H4 (cell line): ENCODE measurements at places on chromosomes 2 and 18.

DNA sequence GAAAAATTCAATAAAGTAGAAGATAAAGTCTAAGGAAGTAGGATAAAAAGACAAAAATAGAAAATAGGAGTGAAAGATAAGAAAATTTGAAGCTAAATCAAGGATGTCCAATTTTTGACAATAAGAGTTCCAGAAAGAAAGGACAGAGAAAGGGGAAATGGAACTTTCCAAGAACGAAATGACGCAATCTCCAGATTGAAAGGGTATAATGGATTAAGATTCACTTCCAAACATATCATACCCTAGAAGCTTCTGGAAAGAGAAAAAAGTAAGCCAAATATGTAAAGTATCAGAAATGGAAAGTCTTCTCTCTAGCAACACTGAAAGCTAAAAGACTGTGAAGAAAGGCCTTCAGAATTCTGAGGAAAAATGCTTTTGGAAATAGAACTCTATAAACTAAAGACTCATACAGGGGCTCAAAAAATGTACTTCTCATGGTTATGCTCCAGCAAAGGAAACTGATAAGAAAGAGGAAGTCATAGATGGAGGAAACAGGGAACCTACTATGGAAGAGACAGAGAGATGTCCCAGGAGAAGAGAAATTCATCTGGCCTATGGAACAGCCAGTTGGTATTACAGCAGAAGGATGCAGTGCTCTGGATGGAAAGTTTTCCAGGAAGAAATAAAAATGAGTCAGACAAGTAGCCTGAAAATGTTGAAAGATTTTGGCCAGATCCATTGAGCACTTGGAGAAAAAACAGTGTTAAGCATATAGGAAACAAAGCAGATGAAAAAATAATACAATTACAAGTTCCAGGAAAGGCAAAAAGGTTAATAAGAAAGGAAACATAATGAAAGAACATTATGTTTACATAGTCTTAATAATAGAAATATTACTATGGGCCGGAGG is 20.1 kb downstream of the CASP8 start:
- DNase-seq, result no peak

DNA sequence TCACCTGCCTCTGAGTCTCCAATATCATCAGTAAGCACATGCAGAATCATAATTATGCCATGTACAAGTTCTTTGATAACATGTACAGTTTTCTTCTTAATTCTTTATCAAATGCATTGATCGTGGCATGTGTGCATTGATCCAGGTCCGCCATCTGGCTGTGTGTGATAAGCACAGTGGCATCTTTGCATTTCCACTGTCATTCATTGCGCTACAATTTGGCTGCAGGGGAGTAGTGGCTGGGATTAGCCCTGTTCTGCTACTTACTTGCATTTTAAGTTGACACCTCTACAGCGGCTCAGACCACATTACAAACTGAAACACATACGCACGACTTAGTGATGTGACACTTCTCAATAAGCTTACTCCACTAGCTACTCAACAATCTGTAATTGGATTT is 83.6 kb upstream of the OTX1 start:
- no peak for DNase-seq

- DNase-seq, result no peak
These were observed 576.5 kb downstream of the EPHA4 start for GRCh38 chr2:220995581-220995980.

- no peak for DNase-seq
These were observed 82.8 kb upstream of the CDCA7 start for GRCh38 chr2:173271825-173272224.

- DNase-seq, result no peak
These were observed 131.4 kb upstream of the SLC1A4 start for GRCh38 chr2:64857581-64858471.

GRCh38 chr2:29235411-29235810 is 120.2 kb downstream of the CLIP4 start:
- DNase-seq, result no peak

GRCh38 chr2:9952856-9953503 is 1.5 kb downstream of the GRHL1 start:
- no peak for DNase-seq

- no peak for DNase-seq
These were observed 59.0 kb downstream of the RASGRP3 start for GRCh38 chr2:33535421-33535820.

DNA sequence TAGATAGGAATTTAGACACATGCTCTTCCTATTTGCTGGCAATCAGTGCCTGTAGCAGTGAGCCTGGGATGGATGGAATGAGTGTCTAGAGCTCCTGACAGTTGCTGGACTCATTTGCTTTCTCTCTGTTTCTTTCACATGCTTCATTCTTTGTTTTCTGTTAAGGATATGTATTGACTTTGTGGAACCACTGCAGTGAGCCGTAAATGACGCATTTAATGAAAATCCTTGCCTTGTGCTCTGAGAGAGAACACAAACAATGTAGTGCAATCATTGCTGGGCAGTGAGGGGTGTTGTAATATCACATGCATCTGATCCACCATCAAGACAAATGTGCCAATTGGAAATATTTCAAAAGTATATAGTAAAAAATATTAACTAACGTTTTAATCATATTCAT is 25.2 kb upstream of the CDH20 start:
- DNase-seq, result no peak

GRCh38 chr2:173202570-173202969 is 126.9 kb downstream of the MAP3K20 start:
- no peak for DNase-seq

GRCh38 chr2:5794012-5794411 is 101.8 kb downstream of the SOX11 start:
- DNase-seq, result no peak

DNA sequence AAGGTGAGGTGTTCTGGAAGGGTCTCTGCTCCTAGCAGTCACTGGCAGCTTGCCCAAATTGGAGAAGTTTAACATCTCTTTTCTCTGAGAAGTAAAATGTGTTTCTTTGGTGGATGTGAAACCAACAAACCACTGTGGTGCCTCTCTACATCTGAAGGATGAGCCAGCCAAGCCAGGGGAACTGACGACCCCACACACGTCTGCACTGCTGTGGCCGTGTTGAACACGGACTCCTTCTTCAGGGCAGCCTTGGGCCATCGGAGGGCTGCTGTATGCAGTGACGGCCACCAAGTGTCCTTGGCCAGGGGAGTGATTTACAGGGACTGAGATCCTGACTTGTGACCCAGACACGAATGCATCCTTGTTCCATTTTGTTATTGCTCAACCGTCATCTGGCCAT is 207.8 kb downstream of the ACKR3 start:
- no peak for DNase-seq

- no peak for DNase-seq
These were observed at the start of gene SLC4A3 for GRCh38 chr2:219627103-219628100. Gene SLC4A3 (plus strand): TSS chr2:219627630. CDS start chr2:219627993, 363 bp downstream.

DNA sequence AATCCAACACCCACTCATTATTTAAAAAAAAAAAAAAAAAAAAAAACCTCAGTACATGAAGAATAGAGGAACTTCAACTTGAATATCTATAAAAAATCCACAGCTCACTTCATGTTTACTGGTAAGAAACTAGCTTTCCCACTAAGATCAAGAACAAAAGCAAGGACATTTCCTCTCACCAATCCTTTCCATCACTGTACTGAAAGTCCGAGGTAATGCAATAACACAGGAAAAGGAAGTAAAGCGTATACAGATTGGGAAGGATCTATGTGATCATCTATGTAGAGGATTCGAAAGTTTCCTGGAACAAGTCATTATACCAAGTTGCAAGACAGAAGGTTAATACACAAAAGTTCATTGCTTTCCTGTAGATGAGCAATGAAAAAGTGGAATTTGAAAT is 63.2 kb downstream of the ROCK2 start:
- DNase-seq, result no peak
